Right hindlimb (tissue), 1 donor: ENCODE measurements at places on chromosomes 12 and 14.
A peak's percentile ranks its signal among the peaks of the same experiment; 100 is the strongest.

GRCh38 chr14:85533861-85534291 lies 3.9 kb downstream of the FLRT2 start:
- peak; percentile 61 for DNase-seq

DNA sequence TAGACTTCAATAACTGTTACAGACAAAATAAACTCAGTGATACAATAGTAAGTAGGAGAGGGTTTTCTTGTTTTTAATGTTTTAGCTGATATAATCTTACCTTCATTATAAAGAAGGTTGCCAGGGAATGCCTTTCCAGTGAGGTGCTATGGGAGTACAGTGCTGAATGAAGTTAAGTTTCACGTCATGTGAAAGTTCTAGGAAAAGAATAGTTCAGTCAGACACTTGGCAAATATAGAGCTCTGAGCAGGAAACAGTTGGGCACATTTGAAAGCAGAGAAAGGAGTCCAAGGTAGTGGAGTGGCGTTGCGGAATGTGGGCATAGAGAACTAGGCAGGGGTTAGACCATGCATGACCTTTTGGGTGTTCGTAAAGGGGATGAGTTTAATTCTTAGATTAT lies 88.6 kb upstream of the DCN start:
- DNase-seq, result no peak

GRCh38 chr14:38775986-38776385 lies 327.0 kb downstream of the SEC23A start:
- DNase-seq, result no peak

- no peak for DNase-seq
Observed at GRCh38 chr12:94171595-94171930, 23.2 kb downstream of the PLXNC1 start.

DNA sequence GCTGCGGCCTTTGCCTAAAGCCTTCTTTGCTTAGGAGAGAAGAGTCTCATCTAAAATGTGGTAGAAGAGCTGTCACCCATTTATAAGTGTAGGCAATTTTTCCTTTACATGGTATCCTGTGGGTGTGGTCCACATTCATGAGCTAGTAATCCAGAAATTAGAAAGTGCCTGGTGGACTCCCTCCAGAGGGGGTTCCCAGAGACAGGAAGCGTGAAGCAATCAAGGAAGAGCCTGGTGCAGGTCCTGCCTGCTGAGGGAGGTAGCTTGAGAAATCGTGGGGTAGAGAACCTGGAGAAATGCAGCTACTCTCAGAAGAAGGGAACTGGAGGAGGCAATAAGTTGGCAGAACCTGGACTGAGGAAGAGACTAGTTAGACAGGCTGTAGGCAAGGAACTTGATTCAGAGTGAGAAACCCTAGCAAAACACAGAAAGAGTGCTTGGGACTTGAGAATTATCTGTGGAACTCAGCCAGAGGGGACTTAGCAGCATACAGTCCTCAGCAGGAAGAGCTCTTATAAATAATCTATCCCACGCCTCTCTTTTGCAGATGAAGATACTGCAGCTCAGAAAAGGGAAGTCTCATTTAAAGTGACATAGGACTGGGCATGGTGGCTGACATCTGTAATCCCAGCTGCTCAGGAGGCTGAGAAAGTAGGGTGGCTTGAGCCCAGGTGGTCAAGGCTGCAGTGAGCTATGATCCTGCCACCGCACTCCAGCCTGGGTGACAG lies 182.4 kb upstream of the CCND2 start:
- DNase-seq, result no peak

- DNase-seq, result no peak
Observed at GRCh38 chr14:88825078-88825458, 617 bp downstream of the TTC8 start.

DNA sequence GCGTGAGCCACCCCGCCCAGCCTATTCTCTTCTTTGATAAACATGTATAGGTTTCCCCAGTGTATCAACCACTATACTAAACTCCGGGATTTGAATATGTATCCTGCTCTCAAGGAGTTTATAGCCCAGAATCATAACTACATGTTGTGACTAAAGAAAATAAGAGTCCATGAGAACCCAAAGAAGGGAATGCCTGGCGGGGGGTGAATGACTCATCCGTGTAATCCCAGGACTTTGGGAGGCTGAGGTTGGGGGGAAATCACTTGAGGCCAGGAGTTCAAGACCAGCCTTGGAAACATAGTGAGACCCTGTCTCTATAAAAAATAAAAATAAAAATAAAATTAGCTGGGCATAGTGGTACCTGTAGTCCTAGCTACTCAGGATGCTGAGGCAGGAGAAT lies 57.2 kb downstream of the SIX6 start:
- no peak for DNase-seq

GRCh38 chr12:18998343-18999261 lies 130.9 kb upstream of the PLEKHA5 start:
- no peak for DNase-seq

- DNase-seq, result peak; percentile 80
Observed at GRCh38 chr14:87679866-87680265, 313.1 kb downstream of the GALC start.

- DNase-seq, result peak; percentile 18
Observed at GRCh38 chr12:4287325-4288211, 14.0 kb downstream of the CCND2 start.

GRCh38 chr12:75863533-75863932 lies 168.0 kb downstream of the PHLDA1 start:
- no peak for DNase-seq

GRCh38 chr14:76617440-76617839 lies 143.8 kb upstream of the VASH1 start:
- DNase-seq, result no peak

DNA sequence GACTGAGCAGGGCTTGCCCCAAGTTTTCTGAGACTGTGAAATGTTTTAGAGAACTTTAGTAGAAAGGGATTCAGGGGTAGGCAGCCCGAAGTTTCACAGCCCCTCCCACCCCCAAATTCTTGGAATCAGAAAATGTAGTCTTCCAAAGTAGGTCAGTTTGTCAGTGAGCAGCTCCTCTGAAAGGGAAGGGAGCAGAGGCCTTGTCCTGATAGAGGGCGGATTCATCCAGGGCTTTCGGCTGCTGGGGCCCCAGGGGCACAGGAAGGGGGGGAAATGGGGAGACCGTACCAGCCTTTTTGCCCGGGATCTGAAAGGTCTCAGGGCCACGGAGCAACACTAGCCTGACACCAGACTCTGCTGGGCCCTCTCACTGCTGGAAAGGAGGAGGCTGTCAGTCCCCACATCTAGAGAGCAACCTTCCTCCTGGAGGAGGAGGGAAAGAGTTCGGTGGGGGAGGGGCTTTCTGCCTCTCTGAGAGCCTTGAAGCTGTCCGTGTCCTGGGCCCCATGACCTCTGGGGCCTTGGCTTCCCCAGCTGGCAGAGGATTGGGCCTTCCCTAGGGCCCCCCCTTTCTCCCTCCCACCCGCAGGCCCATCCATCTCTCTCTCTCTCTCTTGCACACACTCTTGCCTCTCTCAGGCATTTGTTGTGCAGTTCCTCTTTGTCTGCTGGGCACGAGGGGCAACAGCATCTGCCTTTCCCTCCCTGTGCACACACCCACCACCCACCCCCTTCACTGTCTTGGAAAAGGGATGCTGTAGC lies at the start of gene IKZF4:
Gene IKZF4 (plus strand): TSS at position 621 of the 762 bp plus-strand sequence. CDS start 451 bp downstream, outside the sequence.
- peak; percentile 78 for DNase-seq

GRCh38 chr14:71659159-71659558 lies 273.1 kb upstream of the RGS6 start:
- no peak for DNase-seq

DNA sequence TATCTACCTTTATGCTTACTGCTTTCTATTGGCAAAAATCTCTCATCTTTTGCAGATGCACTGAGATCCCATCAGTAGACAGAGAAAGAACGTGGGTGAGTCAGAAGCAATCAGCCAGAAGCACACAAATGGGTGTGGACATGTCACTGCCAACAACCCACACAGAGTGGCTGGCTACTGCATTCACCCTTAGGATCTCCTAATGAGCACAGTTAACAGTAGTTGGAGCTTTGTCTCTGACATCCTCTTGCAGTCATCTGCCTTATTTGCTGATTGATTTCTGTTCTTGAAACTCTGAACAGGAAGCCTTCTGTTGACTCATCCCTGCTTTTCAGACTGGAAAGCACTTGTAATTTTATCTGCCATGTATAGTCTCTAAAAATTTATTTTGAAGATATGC lies 117.2 kb downstream of the RGS6 start:
- DNase-seq, result no peak

GRCh38 chr12:46430340-46430948 lies 57.9 kb upstream of the SLC38A2 start:
- no peak for DNase-seq
